Epithelial cell of umbilical artery (primary cell): ENCODE measurements at places on chromosomes 11 and 22. TPM values are rescaled to one million over a fixed set of nuclear protein-coding genes. Genes with fewer than 3 reads are reported as not detected.

The KDELR3 gene
- total RNA-seq = 25.5 and 80.2 TPM in 2 replicates

The STIM1 gene
- total RNA-seq = 20.5 and 29.9 TPM in 2 replicates

The SLC37A2 gene
- total RNA-seq = under 0.01 and 0.30 TPM in 2 replicates

The MISFA gene
- 0.65 and 2.7 TPM in 2 replicates for total RNA-seq

The DDI1 gene
- total RNA-seq = not detected in 2 replicates

The MUC5AC gene
- total RNA-seq = not detected in 2 replicates

The KCTD14 gene
- total RNA-seq = 0.32 and 0.91 TPM in 2 replicates

The ARHGEF12 gene
- total RNA-seq = 93.2 and 116 TPM in 2 replicates

The TESMIN gene
- total RNA-seq = 0.46 and 2.3 TPM in 2 replicates

The STK33 gene
- 1.5 and 1.6 TPM in 2 replicates for total RNA-seq

The NCAPH2 gene
- 27.6 and 43.0 TPM in 2 replicates for total RNA-seq

The KLHDC7B gene
- under 0.01 and 0.30 TPM in 2 replicates for total RNA-seq

The SCGB1A1 gene
- total RNA-seq = not detected in 2 replicates

The SCGB2A2 gene
- total RNA-seq = not detected in 2 replicates

The JAM3 gene
- total RNA-seq = 114 and 160 TPM in 2 replicates

The PLA2G3 gene
- total RNA-seq = 0.65 and 0.76 TPM in 2 replicates

The MYOD1 gene
- not detected in 2 replicates for total RNA-seq

The RASSF10 gene
- total RNA-seq = under 0.01 TPM in 1 of 2 replicates, not detected in the other

The OR52A1 gene
- total RNA-seq = not detected in 2 replicates

The GP1BB gene
- total RNA-seq = 1.6 TPM in 1 of 2 replicates, not detected in the other

The CEND1 gene
- total RNA-seq = 0.32 TPM in 1 of 2 replicates, not detected in the other

The RTN4RL2 gene
- under 0.01 and 0.15 TPM in 2 replicates for total RNA-seq

The RAG1 gene
- 0.65 and 0.76 TPM in 2 replicates for total RNA-seq

The PLEKHA7 gene
- total RNA-seq = under 0.01 and 0.46 TPM in 2 replicates
